ENCODE measurements at places on chromosomes 6 and 20. TPM values are rescaled to one million over a fixed set of nuclear protein-coding genes. Genes with fewer than 3 reads are reported as not detected.

Gene BMP2
- 2.5 TPM for total RNA-seq

GRCh38 chr20:41469868-41470267 is 103.2 kb upstream of the EMILIN3 start:
- DNase-seq, result no peak

Gene C20orf144
- not detected for total RNA-seq

DNA sequence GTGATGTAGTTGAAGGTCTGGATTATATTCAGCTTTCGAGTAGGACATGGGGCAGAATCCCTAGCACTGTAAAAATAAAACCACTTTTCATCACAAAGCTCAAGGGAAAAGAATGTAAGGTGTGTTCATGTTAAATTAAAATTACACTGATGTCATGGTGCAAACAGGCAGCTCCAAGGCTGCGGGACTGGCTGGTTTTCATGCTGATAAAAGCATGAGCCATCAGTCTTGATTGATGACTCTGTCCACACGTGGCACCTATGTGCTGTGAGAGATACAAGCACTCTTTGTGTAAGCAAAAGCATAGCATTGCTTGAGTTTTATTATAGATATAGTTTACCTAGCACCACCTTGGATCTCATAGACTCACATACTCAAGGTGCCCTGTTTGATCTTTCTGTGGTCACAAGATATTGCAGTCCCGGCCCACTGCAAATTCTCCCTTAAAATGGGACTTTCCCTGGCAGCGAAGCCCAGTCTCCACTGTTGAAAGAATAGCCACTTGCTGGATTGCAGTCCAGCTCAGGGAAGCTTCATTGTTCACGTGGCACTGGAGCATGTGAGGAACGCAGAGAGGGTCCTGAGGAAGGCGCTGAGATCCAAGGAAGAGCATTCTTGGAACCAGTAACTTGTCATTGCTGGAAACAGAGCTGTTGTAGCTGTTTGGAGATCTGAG is 90.6 kb downstream of the TIAM2 start:
- peak; percentile 94 for DNase-seq

Gene FAM83C
- not detected for total RNA-seq

DNA sequence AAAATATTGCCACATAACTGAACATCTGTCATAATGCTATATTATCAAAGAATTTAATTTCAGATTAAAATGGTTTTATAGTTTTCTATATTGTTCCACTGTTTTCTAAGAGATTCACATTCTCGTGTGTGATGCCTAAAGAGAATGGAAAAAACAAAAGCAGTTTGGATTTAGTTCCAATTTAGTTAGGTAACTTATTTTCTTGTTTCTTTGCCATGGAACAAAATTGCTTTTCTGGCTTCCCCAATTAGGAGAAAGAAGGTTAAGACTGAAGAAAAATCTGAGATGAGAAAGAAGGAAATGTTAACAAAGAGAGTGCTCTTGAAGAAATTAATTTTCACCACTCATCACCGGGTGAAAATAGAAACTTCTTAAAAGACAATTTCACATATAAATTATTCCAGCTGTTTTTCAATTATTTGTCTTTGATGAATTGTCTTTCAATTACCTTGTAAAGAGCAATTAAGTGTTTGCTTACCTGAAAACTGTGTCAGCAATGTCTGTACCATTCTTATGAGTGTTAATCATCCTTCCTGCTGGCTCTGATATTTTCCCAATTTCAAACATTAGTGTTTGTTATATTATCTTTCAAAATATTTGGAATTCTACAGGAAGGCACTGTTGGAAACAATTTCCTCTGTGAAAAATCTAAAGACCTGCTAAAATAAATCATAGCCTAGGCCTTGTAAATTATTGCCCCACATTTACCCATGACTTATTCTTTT is 19.5 kb downstream of the PHACTR2 start:
- DNase-seq, result no peak

DNA sequence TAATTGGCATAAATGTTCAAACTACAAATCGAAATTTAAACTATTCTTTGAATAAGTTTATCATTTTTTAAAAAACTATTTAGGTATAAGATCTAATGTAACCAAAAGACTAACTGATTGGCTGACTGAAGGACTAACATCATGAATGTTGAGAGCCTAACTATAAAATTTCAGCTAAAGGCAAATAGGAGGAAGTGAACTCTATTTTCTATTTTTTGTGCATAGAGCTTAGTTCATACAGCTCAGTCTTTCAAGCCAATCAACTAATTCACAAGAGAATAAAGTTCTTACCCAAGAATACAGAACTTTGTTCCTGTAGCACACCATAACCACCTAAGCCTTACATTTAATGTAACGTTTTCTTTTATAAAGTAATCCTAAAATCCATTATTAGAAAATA is 46.3 kb upstream of the STXBP5 start:
- no peak for DNase-seq

GRCh38 chr6:54801669-54802068 is 44.9 kb upstream of the FAM83B start:
- DNase-seq, result no peak

- DNase-seq, result no peak
Measured at GRCh38 chr6:34671367-34671766, 25.2 kb downstream of the ILRUN start.

GRCh38 chr20:49433333-49433732 is 49.1 kb downstream of the KCNB1 start:
- no peak for DNase-seq

DNA sequence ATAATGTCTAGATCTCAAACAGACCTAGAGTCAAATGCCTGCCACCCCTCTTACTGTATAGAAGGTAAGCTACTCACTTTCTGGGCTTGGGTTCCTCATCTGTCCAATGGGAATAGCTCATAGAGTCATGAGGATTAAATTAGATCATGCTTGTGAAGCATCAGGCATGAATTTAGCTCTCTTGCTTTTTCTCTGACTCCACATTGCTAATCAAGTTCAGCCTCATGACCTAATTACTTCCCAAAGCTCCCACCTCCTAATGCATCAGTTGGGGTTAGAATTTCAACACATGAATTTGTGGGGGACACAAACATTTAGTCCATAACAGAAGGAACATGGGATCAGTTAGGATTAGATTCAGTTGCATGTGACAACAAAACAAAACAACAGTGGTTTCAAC is 4.6 kb upstream of the DDX27 start:
- DNase-seq, result no peak

DNA sequence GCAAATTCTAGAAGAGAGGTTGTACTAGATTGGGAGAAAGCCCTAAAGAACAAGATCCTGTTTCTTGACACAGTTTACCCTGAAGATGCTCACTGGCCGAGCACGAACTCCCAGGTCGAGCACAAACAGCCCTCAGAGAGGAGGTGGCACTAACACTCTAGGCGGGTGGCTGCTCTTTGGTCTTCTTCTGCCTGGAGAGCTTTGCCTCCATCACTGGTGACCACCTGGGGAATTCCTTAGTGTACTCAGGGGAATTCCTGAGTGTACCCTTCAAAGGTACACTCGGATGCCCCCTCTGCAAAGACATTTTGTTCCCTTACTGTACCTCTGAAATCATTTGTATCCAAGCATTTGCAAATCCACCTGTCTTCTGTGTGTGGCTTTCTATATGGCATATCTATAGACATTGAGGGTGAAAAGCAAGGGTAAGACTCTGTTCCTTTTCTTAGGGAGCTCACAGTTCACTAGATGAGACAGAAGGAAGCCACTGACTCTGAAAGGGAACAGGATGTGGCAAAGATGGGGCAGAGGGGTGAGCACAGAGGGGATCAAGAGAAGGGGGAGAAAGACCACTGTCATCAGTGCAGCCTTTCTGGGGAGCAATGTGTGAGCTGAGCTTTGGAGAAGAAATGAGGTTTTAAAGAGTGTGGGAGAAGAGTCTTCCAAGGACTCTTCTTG is 169.8 kb upstream of the PROKR2 start:
- DNase-seq, result no peak

- peak; percentile 83 for DNase-seq
Measured at GRCh38 chr6:42451333-42452170, at the start of gene TRERF1. Gene TRERF1 (minus strand): TSS chr6:42451926. CDS start chr6:42269590, 182,336 bp downstream.

Gene EEF1A2
- total RNA-seq, result 6.4 TPM

GRCh38 chr6:134637847-134638437 is 312.0 kb downstream of the ALDH8A1 start:
- no peak for DNase-seq

GRCh38 chr6:128694303-128695009 is 174.1 kb upstream of the PTPRK start:
- DNase-seq, result no peak

Gene SNX3
- total RNA-seq, result 171 TPM

- peak; percentile 81 for DNase-seq
Measured at GRCh38 chr6:15901141-15902115, 227.5 kb upstream of the MYLIP start.

Gene CALHM4
- total RNA-seq, result not detected

Gene PPIL6
- total RNA-seq, result 3.8 TPM

- DNase-seq, result no peak
Measured at GRCh38 chr20:11564491-11564890, 353.2 kb upstream of the BTBD3 start.

Gene ZBP1
- 0.11 TPM for total RNA-seq

DNA sequence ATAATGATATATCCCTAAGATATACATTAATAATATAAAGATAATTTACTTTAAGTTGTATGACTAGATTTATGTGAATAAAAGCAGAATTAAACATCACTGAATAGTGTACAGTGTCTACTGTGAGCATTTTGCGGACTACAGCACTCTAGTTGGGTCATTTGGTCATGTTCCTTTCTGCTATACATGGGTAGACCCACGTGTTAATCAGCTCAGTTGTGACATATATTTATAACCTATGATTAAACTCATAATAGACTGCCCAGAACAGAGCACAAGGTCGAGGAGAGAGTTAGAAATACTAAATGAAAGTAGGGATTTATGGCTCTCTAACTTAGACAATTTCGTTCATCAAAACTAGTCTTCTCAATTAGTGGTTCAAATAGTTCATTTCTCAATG is 852.7 kb downstream of the EPHA7 start:
- no peak for DNase-seq

Gene RRBP1
- 93.3 TPM for total RNA-seq

DNA sequence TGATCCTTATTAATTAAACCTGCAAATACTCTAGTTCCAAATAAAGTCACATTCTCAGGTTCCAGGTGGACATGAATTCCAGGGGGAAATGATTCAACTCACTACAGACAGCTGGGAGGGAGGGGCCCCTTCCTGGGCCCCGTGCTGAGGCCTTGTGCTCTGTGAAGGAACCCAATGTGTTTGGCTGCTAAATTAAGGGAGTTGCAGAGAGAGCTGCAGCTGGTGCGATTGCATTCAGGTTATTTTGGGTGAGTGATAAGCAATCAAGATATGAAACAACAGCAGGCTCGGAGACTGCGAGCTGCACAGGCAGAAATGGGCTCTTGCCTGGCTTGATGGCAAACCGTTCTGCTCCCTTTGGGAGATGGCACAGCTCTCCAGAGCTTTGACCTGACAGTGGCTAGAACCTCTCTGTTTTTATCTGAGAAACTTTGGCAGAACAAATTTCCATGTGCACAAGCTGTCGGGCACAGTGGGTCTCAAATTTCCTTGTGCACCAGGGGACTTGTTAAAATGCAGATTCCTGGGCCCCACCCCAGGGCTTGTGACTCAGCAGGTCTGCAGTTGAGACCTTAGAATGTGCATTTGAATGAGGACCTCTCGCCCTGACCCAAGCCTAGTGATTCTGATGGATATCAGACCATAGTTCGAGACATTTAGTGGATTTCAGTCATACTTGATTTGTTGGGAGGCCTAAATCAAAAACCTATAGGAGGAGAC is 9.8 kb downstream of the MAPK13 start:
- DNase-seq, result no peak

- peak; percentile 91 for DNase-seq
Measured at GRCh38 chr20:19786311-19786710, 28.3 kb downstream of the RIN2 start.

Gene SNAP91
- 0.65 TPM for total RNA-seq

Gene SLC17A2
- total RNA-seq, result not detected

Gene HLA-DMA
- total RNA-seq, result 0.11 TPM

GRCh38 chr20:18645196-18645745 is 57.4 kb downstream of the DTD1 start:
- DNase-seq, result no peak

Gene OLIG3
- total RNA-seq, result not detected

GRCh38 chr6:159633196-159633595 is 59.8 kb downstream of the SOD2 start:
- peak; percentile 47 for DNase-seq

GRCh38 chr6:51648236-51648635 is 439.2 kb downstream of the PKHD1 start:
- no peak for DNase-seq

- no peak for DNase-seq
Measured at GRCh38 chr20:63117661-63118302, 98.1 kb downstream of the YTHDF1 start.

Data from Daoy (cell line).